ENCODE measurements at places on chromosomes 3 and 15.
A peak's percentile ranks its signal among the peaks of the same experiment; 100 is the strongest.

DNA sequence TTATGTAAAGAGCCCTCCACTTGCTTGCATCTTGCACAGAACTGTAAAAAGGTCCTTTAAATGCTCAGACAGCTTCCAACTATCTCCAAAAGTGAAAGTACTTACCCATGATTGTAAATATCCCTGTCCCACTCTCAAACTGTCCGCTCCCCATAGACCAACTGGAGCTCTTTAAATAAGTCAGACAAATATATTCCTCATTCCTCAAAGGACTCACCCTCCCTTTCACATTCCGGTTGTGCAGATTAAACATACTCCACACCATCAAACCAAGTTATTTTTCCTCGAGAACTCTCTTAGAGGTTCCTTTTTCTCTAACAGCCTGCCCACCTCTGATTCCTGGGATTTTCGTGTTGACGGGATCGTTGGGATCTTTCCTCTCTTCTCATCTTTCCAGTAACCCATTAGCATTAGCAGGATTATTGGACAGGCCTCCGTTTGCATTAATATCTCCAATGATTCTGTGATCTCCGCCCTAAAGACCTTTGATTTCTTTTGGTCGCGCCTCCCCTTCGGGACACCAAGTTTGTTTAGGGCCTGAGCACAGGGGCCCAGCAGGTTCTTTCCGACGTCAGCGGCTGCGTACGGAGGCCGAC, 763 bp downstream of the GOLGB1 start:
- DNase-seq, result peak; percentile 56

DNA sequence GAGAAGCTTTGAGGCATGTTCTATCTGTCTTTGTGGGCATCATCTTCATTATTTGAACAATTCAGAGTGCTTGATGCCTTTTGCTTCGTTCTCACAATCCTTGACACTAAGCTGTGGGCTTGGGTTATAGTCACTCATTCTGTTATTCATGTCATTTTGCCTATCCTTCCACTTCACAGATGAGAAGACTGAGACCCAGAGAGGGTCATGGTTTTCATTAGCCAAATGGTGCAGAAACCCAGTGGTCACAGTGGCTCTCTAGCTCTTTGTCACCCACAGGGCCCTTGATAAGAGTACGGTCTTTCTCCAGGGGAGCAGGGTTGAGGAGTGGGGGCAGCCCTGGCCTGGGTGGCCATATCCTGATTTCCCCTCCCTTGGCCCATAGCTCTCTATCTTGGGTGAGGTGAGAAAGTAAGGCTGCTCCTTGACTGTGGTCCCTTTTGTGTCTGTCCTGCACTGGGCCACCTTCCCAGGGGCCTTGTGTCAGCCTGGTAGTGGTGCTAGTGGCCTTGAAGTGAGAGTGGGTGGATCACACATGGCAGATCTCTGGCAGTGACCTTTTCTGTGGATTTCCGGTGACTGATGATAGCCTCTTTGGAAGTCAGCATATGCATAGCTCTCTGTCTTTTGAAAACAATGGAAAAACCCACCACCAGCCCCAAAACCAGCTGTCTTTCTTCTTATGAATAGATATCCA, 130.1 kb downstream of the IGF1R start:
- no peak for DNase-seq

DNA sequence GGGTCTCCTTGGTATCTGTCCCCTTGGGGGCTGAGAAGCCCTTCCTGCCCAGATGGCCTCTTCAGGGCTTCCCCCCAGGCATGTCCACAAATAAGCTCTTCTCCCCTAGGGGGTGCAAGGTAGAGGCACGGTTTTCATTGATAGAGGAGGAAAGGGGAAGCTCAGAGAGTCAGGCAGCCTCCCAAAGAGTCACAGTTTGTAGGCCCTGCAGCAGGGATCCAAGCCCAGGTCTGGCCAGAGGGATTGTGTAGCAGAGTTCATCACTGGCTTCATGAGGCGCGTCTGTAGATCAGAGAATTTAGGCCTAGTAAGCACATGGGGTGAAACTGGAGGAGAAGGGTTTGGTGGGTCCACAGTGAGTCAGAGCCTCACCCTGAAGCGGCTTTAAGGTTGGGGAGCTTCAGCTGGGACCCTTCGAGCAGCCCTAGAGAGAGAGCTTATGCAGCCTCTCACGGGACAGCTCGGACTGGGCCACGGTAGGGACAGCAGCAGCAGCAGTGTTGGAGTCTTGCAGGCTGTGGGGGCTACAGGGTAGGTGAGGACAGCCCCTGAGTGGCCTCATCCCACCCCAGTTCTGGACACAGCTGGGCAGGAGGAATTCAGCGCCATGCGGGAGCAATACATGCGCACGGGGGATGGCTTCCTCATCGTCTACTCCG, 37.5 kb upstream of the ESYT3 start:
- no peak for DNase-seq

GRCh38 chr3:30578479-30578878, 27.9 kb upstream of the TGFBR2 start:
- peak; percentile 10 for DNase-seq

- DNase-seq, result no peak
These were observed 89.9 kb upstream of the CHL1 start for GRCh38 chr3:106619-107018.

DNA sequence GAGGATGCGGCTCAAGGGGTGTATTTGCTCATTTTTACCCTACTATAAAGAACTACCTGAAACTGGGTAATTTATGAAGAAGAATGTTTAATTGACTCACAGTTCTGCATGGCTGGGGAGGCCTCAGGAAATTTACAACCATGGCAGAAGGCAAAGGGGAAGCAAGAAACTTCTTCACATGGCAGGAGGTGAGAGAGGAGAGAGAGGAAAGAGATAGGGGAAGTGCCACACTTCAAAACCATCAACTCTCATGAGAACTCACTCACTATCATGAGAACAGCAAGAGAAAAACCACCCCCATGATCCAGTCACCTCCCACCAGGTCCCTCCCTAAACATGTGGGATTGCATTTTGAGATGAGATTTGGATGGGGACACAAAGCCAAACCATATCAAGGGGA, 192.7 kb downstream of the DIPK2A start:
- DNase-seq, result no peak

DNA sequence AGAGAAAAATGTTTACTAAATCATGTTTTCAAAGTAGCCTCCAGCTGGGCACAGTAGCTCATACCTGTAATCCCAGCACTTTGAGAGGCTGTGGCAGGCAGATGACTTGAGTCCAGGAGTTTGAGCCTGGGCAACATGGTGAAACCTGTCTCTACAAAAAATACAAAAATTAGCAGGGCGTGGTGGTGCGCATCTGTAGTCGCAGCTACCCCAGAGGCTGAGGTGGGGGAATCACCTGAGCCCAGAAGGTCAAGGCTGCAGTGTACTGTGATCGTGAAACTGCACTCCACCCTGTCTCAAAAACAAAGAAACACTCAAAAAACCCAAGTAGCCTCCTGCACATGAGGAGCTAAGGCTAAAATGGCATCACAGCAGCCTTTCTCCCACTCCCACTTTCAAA, 1.6 kb upstream of the PPIB start:
- no peak for DNase-seq

GRCh38 chr3:54157860-54158259, 35.5 kb downstream of the CACNA2D3 start:
- peak; percentile 67 for DNase-seq

- DNase-seq, result no peak
These were observed 617.6 kb upstream of the UBE2E2 start for GRCh38 chr3:22585504-22585903.

DNA sequence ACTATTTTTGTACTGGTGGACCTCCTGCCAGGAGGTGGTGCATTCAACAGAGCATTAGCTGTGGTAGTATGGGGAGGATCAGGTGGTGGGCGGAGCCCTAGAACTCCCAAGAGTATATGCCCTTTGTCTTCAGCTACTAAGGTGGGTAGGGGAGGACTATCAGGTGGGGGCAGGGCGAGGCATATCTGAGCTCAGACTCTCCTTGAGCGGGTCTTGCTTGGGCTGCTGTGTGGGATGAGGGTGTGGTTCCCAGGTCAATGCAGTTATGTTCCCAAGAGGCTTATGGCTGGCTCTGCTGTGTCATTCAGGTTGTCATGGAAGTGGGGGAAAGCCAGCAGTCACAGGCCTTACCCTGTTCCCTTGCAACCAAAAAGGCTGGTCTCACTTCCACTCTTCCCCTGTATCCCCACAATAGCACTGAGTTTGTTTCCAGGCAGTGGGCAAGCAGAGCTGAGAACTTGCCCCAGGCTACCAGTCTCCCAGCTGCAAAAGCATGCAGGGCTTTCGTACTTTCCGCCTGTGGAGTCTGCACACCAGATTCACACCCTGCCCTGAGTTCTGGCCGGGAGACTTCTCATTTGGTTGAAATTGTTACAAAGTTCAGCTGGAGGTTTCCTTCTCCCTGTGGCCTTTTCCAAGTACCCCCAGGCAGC, 93.7 kb upstream of the DPPA4 start:
- DNase-seq, result no peak

DNA sequence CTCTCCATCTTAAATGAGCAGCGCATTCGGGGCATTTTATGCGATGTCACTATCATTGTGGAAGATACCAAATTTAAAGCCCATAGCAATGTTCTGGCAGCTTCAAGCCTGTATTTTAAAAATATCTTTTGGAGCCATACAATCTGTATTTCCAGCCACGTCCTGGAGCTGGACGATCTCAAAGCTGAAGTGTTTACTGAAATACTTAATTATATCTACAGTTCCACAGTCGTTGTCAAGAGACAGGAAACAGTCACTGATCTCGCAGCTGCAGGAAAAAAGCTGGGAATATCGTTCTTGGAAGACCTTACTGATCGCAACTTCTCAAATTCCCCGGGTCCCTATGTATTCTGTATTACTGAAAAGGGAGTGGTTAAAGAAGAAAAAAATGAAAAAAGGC, 44.4 kb upstream of the RASA2 start:
- DNase-seq, result no peak

- DNase-seq, result peak; percentile 42
These were observed 2.5 kb downstream of the RORA start for GRCh38 chr15:61226361-61227256.

- no peak for DNase-seq
These were observed 4.4 kb upstream of the XIRP1 start for GRCh38 chr3:39196671-39197356.

DNA sequence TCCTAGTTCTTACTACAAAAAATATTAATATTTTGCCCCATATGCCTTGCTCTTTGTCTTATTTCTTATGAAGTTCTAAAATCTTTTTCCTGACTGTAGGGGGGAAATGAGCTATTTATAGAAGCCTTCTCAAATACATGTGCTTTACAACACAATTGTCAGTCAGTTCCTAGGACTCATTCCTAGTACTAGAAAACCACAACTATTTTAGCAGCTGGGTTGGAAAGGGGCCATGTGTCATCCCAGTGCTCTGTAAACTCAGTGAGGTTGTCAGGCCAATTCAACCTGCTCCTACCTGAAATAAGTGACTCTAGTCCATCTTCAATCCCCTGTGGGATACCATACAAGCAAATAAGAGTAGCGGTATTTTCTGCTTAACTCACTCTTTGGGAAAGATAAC, 153.8 kb downstream of the ULK4 start:
- DNase-seq, result no peak

- DNase-seq, result no peak
These were observed at the start of gene TERB2 for GRCh38 chr15:44956388-44956787. TERB2 (plus strand) TSS chr15:44956687; CDS start chr15:44956719, 32 bp downstream.

DNA sequence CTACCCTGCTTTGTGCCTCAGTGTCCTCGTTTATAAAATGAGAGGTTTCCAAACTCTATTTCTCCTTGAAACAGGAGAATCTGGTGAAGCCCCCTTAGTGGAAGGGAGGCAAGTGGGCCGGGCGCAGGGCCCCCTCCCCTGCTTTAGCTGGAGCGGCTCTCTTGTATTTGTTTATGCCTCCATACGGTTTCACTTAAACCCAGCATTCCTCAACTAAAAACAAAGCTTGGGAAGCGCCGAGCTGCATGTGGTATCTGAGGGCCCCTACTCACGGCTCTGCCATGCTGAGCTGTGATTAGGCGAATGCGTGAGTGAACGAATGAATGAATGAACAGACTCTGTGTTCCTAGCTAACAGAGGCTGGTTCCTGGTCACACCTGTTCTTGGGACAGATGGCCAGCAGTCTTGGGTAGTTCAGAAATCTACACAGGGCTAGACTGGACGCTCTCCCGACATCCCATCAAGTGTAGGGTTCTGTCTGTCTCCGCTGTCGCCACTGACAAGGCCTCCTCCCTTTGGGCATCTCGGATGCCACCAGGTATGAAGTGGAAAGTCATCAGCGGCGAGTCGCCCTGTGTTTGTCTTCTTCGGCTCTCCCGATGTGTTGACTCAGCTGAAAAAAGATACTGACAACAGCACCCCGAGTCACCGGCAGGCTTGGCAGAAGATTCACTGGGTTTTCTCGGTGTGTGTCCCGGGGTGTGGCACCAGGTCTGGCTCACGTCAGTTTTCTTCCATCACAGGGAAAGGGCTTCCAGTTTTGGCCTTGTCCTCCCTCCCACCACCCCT, 42.4 kb upstream of the VPS8 start:
- DNase-seq, result no peak

DNA sequence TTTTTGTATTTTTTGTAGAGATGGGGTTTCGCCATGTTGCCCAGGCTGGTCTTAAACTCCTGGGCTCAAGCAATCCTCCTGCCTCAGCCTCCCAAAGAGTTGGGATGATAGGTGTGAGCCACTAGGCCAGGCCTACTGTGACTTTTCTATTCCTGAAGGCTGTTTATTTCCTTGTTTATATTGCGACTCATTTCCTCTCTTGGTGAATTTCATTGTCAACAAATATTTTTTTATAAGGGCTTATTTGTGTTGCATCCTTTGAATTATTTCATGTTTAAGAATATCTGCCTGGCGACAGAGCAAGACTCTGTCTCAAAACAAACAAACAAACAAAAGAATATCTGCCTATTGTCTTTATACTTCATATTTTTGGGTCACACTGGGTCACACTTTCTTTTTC, 29.4 kb upstream of the MCCC1 start:
- no peak for DNase-seq

DNA sequence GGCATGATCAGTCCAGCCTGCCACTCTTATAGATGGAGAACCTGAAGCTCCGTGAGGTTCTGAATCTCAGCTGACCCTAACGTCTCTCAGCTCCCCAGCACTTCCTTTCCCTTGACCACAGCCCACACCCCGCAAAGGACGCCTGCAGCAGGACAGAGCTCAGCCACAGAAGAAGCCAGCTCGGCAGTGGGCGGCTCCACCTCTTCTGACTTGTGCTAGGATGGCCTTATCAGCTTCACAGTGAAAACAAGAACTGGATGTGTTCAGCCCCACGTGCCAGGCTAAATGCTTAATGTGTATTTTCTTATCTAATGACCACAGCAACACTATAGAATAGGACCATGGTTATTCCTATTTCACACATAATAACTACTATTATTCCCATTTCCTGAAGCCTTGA, 127.6 kb downstream of the ARNT2 start:
- no peak for DNase-seq

- no peak for DNase-seq
These were observed 14.8 kb upstream of the LCTL start for GRCh38 chr15:66580643-66581042.

GRCh38 chr3:145266368-145266767, 894.6 kb downstream of the PLOD2 start:
- DNase-seq, result no peak

- no peak for DNase-seq
These were observed 5.1 kb downstream of the LSAMP start for GRCh38 chr3:116440196-116440595.

GRCh38 chr15:59174835-59175831, 31.5 kb upstream of the LDHAL6B start:
- DNase-seq, result peak; percentile 63

- DNase-seq, result no peak
These were observed 349 bp downstream of the PPIB start for GRCh38 chr15:64162478-64162868.

GRCh38 chr3:149170672-149171071, 41.2 kb downstream of the HPS3 start:
- DNase-seq, result no peak

- no peak for DNase-seq
These were observed 166.7 kb upstream of the THBS1 start for GRCh38 chr15:39414201-39414600.
